ENCODE measurements at places on chromosomes 1 and 21.

DNA sequence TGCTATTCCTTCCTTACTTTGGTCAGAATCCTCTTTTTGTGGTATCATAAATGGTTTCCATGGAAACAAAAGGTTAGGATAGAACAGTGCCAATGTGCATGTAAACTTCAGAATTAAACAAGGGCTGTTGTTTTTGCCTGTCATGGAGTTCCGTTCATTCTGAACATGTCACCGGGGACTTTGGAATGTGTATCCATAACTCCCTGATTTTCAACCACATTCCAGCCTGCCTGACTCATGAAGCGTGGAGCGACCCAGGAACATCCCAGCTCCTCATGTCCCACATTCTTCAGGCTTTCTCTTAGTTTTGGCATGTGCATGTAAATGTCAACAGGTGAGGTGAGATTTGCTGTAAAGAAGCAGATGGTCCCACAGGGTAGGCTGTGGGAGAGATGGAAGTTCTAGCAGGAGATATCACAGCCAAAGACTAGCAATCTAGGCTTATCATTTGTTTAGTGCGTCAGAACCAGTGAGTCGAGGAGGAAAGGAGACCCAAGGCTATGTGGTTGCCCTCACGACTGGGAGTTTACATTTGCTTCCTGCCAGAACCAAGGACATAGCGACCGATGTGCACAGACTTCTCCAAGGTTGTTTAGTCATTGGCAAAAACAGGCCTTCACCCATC is 23.0 kb upstream of the DNAJC11 start:
- DNase-seq, result no peak

GRCh38 chr1:226690460-226690982 is 48.6 kb downstream of the ITPKB start:
- DNase-seq, result no peak

- no peak for DNase-seq
Measured at GRCh38 chr1:70039485-70039884, 165.9 kb downstream of the LRRC40 start.

GRCh38 chr1:205423814-205424399 is 2.1 kb upstream of the LEMD1 start:
- no peak for DNase-seq

- peak; percentile 64 for DNase-seq
Measured at GRCh38 chr1:205354259-205355074, 2.3 kb downstream of the KLHDC8A start.

GRCh38 chr1:198445872-198446271 is 94.6 kb downstream of the ATP6V1G3 start:
- no peak for DNase-seq

- no peak for DNase-seq
Measured at GRCh38 chr1:52679498-52679897, 18.6 kb downstream of the COA7 start.

DNA sequence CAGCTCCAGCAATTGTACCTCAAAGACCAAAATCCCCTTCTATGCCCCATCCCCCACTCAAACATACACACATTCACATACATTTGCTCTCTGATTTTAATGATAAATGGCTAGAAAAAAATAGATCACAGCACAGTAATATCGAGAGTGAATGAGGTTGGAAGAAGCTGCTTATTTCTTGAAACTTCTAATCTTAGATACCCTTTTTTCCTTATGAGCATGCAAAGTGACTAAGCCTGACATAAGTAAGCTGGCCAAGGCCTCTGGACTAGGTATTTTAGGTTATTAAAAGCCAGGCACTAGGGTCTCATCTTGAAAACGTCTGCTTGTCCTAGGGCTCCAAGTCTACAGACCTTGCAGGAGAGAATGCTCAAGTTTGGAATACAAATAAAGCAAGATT is 133.6 kb downstream of the TGFBR3 start:
- no peak for DNase-seq

- no peak for DNase-seq
Measured at GRCh38 chr1:42935313-42935895, 23.3 kb downstream of the SLC2A1 start.

- DNase-seq, result no peak
Measured at GRCh38 chr1:228174482-228175315, 9.1 kb downstream of the IBA57 start.

DNA sequence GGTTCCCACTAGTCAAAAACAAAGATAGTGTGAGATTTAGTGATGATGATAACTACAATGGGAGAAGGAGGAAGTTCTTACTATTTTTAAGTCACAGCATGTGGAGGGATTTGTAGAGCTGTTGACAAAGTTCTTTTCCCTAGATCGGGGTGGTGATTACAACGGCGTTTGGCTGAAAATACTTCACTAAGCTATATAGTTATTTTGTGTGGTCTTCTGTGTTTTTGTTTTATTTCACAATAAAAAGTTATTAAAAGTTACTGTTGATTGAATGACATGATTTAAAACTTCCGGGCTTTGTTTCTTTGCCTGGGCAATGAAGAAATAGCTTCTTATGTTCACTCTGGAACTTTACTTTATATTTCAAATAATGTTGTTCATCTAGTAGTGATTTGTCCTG is 47.3 kb upstream of the SSX2IP start:
- no peak for DNase-seq

DNA sequence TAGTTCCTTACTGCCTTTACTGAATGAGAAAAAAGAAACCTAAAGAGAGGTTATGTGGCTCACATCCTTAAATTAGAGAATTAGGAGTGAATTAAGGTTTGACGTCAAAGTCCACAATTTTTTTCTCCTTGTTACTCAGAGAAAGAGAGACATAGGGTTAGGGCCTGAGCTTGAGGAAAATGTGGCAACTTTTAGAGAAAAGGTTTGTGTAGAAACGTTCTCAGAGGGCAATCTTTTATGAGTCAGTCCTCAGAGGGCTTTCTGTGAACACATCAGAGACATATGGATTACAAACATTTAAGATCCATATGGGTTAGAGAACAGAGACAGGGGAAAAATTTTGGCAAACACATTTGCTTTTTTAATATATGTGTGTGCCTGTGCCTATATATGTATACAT is 242.8 kb downstream of the TGFB2 start:
- no peak for DNase-seq

- DNase-seq, result no peak
Measured at GRCh38 chr1:94769551-94769950, 50.6 kb upstream of the SLC44A3 start.

DNA sequence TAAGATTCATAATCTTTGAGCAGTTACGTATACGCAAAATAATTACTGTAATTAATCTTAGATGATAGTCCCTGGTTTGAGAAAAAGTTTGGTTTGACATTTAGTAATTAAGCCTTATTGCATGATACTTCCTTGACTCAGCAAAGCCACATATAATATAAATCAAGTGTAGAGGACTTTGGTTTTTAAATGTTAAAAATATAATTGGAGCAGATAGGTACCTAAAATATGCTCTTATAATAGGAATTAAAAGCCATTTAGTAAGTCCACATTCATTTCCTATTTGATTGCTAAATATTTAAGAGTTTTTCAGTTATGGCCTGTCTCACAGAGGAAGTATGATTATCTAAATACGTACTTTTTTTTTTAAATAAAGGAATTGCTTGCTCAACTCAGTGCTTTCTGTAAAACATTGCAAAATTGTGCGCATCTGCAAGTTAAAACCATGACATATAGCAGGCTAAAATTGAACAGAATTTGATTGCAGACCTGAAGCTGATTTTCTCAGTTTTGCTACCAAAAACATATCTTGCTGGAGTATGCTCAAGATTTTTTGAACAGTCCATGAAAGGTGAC is 20.4 kb downstream of the RPE65 start:
- no peak for DNase-seq

GRCh38 chr1:245807306-245807705 is 652.5 kb downstream of the KIF26B start:
- peak; percentile 29 for DNase-seq

DNA sequence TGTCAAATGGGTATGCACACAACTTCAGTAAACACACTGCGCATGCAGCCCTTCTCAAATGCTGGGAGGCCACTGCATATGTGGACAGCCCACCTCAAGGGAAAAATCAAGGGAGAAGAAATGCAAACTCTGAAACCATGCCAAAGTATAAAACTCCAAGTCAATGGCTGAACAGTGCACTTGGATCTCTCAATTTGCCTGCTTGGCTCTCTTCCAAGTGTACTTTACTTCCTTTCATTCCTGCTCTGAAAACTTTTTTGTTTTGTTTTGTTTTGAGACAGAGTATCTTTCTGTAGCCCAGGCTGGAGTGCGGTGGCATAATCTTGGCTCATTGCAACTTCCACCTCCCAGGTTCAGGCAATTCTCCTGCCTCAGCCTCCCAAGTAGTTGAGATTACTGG is 18.8 kb upstream of the COP1 start:
- DNase-seq, result no peak

GRCh38 chr1:15698201-15698600 is 14.1 kb downstream of the PLEKHM2 start:
- no peak for DNase-seq

DNA sequence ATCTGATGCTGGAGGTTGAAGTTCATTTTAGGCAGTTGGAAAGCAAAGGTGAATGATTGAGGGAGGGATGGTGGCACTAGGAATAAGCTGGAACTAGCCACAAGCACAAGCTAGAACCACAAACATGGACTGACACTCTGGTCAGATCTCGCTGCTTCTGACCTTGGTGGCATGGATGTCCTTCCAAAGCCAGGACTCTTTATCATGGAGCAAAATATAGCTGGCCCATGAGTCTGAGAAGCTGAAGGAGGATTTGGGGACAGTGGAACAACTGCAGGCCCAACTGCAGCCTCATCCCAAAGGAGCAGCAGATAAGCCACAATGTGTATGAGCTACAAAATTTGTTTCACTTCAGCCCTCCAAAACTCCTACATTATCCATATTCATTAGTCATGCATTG is 35.5 kb downstream of the SRSF11 start:
- no peak for DNase-seq

GRCh38 chr1:22031214-22031962 is 21.1 kb upstream of the CDC42 start:
- DNase-seq, result no peak

- no peak for DNase-seq
Measured at GRCh38 chr1:160377585-160378206, 10.8 kb downstream of the NHLH1 start.

Data from NCI-H1694 treated with DMSO at 0.1 percent for 48 hours (cell line).